ENCODE measurements at places on chromosomes 12 and 14.

- no peak for DNase-seq
Observed at GRCh38 chr12:96585977-96586376, 96.6 kb downstream of the CFAP54 start.

DNA sequence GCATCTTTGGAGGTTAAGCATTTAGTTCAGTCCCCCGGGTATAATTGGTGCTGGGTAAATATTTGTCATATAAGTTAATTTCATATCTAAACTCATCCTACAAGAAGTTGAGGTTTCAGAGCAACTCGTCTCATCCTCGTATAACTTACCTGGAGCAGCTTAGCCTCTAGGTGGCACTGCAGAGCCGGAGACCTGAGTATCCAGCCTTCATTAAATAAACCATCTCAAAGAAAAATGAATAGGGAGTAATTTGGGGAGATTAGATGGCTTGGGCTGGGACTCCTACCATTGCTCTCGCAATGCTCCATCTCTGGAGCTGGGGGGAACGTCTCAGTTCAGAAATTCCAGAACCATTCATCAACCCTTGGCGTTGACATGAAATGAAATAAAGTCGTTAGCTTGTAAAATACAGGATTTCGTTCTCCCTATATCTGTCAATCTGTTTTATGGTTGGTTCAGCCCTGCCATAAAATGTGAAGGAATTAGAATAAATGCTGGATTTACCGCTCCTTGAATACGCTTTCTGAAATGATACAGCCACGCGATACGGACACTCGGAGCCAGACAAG is 122.9 kb upstream of the TMEM132D start:
- DNase-seq, result no peak

- no peak for DNase-seq
Observed at GRCh38 chr12:75227132-75227531, 17.5 kb upstream of the KCNC2 start.

DNA sequence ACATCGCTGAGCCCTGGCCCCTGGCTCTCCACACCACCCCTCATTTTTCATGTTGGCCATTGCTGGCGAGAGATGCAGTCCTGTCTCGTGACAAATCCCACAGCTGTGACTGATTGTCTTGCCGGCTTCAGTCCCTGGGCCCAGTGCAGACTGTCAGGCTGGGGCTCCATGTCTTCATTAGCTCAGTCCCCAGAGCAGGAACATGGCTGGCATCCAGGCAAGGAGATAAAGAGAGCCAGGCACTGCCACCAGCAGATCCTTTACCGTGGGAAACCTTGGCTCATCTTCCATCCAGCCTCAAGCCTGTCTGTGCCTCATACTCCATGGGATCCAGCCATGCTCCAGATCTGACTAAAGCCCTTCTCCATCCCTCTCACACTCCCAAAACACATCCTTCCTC is 284.7 kb upstream of the FKBP4 start:
- DNase-seq, result no peak

- DNase-seq, result no peak
Observed at GRCh38 chr12:29589851-29590250, 92.4 kb upstream of the OVCH1 start.

GRCh38 chr12:131349397-131350127 is 361.3 kb upstream of the SFSWAP start:
- DNase-seq, result no peak

DNA sequence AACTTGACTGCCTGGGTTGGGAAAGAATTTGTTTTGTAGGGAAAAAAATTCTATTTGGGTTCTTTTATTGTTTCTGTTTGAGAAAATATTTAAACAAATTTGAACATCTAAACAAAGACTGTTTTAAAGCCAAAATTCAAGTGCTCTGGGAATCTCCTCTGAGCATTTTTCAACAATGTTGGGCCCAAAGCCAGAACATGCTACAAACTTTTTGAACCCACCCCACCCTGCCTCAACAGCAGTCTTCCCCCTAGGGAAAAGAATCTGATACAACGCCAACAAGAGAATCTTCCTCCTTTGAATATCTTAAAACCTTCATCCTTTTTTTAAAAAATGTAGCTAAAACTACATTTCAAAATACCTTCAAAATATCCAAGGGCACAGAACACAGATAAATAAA is 20.4 kb upstream of the NID2 start:
- no peak for DNase-seq

DNA sequence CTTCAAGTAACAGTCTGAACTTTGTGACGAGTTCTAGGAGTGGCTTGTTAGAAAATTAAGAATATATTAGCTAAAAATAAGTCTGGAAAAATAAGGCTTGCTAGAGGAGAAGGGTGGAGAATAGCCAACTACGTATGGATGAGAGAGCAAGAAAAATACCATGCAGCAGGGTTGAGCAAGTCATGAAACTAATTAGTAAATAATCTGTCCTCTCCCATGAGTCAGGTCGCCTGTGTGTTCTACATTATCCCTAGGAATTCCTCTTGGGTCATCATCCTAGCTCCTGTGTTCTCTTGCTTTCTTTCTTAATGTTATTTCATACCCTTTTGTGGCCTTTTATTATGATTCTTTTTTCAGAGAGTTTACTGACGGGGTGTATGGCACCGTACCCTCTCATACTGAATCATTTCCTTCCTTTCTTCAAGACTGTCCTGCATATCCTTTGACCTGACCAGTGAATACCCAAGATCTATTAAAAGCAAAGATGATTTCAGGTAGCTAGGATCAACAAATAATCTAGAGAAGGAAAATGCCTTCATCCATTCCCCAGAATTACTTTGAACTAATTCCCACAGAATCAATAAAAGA is 177.2 kb upstream of the NPAS3 start:
- no peak for DNase-seq

GRCh38 chr12:123232472-123232806 is 502 bp downstream of the MPHOSPH9 start:
- no peak for DNase-seq

DNA sequence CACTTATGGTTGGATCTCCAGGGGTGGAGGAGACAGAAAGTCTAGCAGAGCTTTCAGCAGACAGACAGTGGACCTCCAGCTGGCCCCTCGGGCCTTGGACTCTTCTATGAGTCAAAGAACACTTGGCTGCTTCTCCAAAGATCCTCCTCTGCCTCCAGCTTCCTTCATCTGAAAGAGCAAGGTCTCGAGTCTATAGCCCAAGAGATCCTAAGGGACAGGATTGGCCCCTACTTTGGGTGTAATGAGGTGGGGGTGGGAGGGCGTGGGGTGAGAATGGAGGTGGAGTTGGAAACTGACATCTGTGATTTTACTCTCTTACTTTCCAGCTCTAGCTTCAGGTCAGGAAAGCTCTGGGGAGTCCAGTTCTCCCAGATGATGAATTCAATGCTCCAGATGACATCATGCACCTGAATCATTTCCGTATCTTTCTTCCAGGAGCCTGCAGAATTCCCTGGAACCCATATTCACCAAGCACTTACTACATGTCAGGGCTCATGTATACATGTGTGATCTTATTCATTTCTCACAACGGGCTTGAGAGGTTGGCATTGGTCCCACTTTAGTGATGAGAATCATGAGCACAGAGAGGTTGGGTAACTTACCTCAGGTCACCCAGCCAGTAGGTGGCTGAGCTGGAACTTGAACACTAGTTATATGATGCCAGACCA is 10.2 kb upstream of the PGF start:
- no peak for DNase-seq

DNA sequence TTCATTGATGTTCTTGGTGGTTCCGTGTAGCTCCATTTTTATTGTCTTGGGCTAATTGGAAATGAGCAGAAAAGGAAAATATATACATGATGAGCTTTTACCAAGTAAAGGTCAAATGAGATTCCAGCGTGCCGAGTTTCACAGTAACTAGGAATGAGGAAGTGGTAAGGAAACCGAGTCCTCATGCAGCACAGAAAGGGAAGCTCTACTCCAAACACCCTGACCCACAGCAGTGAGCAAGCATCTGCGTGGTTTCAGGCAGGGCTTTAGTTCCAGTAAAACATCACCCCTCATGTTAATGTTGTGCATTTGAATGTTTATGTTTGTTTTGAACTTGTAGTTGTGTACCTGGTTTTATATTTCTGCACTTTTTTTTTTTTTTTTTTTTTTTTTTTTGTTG is 208.0 kb downstream of the SLC41A2 start:
- DNase-seq, result no peak

- DNase-seq, result no peak
Observed at GRCh38 chr12:87467936-87468335, 561.3 kb downstream of the C12orf50 start.

- DNase-seq, result no peak
Observed at GRCh38 chr14:55092341-55092740, 36.7 kb upstream of the LGALS3 start.

- DNase-seq, result peak; percentile 50
Observed at GRCh38 chr12:21677622-21678277, 20.1 kb upstream of the LDHB start.

GRCh38 chr12:67758521-67758920 is 110.0 kb downstream of the DYRK2 start:
- DNase-seq, result no peak

DNA sequence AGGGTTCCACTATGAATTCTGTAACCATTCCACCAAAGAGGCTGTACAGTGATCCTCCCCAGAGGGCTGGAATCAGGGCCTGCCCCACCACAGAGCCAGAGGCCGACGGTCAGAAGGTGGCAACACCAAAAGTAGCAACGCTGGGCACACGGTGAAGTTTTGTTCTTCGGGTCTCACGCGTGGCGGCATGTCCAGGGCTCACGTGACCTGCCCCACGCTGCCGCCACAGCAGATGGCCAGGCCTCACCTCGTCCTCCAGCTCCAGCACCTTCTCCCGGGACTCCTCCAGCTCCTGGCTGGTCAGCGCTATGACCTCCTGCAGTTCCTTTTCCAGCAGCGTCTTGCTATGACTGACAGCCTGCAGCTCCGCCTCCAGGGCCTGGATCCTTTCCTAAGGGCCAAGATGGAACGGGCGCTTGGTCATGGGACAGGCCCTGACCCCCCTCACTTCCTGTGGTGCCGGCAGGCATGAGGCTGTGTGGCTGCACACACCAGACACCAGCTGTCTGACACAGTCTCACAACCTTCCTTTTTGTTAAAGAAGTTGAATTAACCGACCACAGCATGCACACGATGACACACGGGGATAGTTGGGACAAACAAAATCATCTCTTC is 22.4 kb upstream of the ANKLE2 start:
- no peak for DNase-seq

- DNase-seq, result no peak
Observed at GRCh38 chr12:25251769-25252168, 1.0 kb upstream of the KRAS start.

DNA sequence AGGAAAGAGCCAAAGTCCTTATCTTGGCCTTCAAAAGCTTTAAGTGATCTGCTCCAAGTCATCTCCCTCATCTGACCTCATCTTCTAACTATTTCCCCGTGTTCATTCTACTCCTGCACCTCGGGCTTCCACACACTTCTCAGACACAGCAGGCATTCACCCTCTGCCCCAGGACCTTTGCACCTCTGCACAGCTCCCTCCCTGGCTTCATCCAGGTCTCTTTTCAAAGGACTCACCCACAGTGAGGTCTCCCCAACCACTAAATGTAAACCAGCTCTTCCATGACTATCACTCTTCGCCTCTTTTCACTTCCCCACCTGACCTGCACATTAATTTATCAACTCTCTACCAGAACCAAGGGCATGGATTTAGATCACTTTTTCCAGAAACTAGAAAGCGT is 161.8 kb downstream of the PIWIL1 start:
- no peak for DNase-seq

DNA sequence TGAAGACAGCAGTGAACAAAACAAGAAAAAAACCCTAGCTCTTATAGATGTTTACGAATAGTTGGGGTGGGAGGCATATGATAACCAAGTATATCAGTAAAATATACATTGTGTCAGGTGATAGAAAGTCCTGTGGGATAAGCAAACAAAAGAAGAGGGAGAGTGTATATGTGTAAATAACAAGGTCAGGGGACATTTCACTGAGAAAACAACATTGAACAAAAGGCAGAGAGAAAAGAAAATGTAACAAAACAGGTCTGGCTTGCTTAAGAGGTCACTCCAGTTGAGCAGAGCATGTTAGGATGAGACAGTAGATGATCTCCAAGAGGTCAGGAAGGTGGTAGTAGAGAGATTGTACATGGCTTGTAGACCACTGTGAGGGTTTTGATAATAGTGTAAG is 304.1 kb downstream of the ACSS3 start:
- no peak for DNase-seq

- no peak for DNase-seq
Observed at GRCh38 chr14:87184180-87184579, 808.8 kb downstream of the GALC start.

- no peak for DNase-seq
Observed at GRCh38 chr14:59490756-59491155, 6.4 kb downstream of the JKAMP start.

DNA sequence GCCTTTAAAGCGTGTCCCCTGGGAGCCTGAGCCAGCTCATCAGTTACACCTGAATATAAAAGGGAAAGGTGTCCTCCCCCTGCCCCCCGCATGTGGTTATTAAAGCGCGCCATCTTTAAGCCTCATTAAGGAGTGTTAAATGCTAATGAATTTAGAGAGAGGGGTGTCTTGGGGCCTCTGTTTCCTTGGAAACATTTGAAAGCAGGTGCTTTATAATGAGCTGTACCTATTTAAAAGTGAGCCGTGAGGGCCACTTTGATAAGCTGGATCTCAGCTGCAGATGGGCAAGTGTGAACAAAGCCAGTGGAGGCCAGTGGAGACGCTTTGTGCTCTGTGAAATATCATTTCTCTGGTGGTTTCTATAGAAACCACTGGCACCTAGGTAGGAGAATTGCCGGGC is 84.0 kb downstream of the BEGAIN start:
- no peak for DNase-seq

DNA sequence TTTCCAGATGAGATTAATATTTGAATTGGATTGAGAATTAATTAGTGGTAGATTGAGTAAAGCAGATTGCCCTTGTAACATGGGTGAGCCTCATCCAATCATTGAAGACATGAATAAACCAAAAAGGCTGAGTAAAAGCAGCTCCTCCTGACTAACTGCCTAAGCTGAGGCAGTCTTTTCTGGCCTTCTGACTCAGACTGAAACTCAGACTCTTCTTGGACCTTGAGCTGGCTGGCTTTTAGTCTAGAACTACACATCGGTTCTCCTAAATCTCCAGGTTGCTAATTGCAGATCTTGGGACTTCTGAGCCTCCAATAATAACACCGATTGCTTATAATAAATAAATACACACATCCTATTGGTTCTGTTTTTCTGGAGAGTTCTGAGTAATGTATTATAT is 24.0 kb downstream of the FKBP11 start:
- no peak for DNase-seq

GRCh38 chr14:55303691-55304145 is 32.5 kb downstream of the FBXO34 start:
- no peak for DNase-seq

All from naive thymus-derived CD8-positive, alpha-beta T cell (primary cell).